ENCODE measurements at places on chromosomes 16 and 17.

GRCh38 chr16:58492066-58492465 is 7.9 kb upstream of the NDRG4 start:
- no peak for DNase-seq

DNA sequence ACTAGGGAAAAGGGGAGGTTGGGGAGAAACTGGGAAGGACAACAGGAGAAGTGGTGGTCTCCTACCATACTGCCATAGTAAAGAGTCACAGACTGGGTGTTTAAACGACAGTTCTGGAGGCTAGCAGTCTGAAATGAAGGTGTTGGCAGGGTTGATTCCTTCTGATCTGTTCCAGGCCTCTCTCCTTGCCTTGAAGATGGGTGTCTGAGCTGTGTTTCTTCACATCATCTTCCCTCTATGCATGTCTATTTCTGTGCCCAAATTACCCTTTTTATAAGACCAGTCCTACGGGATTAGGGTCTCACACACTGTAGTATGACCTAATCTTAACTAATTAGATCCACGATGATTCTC is 79.8 kb upstream of the TMEM97 start:
- DNase-seq = no peak

- no peak for DNase-seq
Observed at GRCh38 chr16:19757762-19758595, 39.9 kb downstream of the IQCK start.

- no peak for DNase-seq
Observed at GRCh38 chr17:51745993-51746392, 412.5 kb downstream of the CA10 start.

GRCh38 chr17:50539762-50540559 is 7.0 kb upstream of the SPATA20 start:
- DNase-seq = no peak

DNA sequence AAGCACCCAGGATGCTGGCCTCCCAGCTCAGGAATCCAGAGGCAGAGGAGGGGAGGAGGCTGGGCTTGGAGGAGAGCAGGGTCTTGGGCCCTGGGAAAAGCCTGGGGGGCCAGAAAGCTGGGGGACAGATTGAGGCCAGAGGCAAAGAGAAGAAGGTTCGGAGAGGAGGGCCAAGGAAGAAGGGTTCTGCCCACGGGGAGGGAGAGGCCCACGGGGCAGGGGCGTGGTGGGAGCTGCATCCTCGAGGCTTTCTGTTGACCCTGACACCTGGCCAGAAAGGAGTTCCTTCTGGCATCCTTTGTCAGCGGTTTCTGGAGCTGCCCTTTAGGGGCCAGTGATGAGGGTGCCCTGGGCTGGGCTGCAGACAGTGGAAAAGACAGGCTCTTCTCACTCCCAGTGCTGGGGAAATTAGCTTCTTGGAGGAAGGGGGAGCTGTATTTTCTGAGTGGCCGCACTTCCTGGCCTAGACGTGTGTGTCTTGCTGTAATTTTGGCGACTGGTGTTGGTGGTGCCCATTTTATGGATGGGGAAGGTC is 308.7 kb downstream of the SEC14L1 start:
- no peak for DNase-seq

- peak; percentile 87 for DNase-seq
Observed at GRCh38 chr17:47889734-47890529, 6.1 kb upstream of the SP2 start.

- DNase-seq = no peak
Observed at GRCh38 chr16:65763640-65764305, 602.7 kb upstream of the CDH5 start.

DNA sequence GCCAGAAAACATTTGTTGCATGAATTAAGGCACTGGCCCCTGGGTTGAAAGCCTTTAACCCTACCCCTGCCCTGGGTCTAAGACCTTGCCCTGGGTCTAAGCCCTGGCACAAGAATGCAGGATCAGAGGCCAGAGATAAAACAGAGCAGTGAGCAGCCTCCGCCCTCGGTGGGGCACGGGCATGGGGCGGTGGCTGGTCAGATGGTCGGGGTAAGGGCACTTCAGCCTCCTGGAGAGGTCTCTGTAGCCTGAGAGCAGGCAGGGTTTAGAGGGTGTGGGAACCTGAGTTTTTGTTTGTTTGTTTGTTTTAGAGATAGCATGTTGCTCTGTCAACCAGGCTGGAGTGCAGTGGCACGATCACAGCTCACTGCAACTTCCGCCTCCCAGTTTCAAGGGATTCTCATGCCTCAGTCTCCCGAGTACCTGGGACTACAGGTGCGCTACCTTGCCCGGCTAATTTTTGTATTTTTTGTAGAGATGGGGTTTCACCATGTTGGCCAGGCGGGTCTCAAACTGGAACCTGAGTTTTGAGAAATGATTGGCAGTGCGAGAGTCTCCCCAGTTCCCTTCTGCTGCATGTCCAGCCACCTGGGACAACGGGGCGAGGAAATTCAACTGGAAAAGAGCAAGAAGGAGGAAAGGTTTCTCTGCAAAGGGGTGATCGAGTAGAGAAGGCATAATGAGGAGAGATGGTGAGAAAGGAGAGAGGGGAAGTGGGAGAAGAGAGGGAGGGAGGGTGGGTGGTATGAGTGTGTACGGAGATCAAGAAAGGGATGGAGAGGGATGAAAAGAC is 27.7 kb downstream of the TNS4 start:
- no peak for DNase-seq

DNA sequence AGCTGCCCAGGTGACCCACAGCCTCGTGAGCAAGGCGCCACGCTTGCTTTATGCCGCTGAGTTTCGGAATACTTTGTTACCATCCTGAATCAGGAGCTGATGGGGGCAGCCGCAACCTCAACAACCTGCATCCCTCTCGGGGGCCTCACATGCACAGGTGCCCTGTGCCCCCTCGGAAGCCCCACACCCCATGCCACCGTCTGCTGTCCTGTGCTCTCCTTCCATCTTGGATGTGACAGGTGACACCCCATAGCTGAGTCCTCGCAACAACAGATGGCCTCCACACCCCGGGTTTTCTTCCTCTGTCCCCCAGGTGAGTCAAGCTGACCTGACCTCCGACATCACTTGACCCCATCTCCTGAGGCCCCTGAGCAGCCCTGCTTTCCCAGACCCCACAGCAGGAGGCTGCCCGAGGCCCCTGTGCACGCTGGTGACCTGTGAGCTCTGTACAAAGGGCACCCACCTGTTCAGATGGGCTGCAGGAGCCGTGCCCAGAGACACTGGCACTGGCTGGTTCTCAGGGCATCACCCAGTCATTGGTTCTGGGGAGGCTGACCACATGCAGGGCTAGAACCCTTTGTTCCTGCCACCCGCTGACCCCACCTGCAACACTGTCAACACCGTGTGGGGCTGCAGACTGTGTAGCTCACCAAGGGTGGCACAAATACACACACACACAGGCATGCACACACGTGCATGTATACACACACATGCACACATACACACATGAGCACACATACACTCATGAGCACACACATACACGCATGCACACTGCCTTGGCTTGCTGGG is 57.7 kb downstream of the RMI2 start:
- no peak for DNase-seq

GRCh38 chr16:76577003-76577402 is 299.8 kb downstream of the CNTNAP4 start:
- no peak for DNase-seq

DNA sequence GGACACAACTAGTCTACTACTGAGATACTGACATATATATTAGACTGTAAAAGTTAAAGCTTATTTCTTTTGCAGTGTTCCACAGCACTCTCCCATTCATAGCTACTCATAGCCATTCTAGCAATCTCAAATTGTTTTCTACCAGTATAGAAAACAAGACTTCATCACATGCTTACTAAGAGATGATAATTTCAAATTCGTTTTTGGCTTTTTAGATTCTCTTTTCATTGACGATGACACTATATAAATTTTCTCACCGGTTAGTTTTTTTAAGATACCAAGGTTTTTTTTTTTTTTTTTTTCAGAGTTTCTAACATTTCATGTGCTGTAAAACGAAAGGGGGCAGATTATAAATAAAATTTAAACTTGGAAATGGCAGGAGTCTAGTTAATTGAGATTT is 17.9 kb downstream of the IKZF3 start:
- no peak for DNase-seq

DNA sequence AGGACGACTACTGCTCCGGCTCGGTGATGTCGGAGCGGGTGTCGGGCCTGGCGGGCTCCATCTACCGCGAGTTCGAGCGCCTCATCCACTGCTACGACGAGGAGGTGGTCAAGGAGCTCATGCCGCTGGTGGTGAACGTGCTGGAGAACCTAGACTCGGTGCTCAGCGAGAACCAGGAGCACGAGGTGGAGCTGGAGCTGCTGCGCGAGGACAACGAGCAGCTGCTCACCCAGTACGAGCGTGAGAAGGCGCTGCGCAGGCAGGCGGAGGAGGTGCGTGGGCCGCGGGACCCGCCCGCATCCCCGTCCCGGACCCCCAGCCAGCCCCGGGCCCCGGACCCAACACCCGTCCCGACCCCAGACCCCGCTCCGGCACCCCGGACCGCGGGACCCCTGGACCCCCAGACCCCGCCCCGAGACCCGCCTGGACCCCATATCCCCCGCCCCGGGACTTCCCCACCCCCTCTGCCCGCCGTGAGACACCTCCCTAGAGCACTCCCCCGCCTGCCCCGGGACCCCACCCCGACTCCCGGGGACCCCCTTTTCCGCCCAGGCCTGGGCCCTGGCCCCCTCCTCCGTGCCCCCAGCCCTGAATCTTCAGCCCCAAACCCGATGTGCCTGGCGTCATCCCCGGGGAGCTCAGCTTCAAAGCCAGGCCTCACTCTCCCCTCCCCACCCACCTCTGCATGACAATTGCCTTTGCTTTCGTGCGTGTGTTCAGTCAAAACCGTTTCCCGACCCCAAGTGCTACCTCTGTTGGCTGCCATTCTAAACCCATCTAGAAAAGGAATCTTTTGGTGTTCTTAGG is 594 bp downstream of the MAPK8IP3 start:
- DNase-seq = peak; percentile 10

DNA sequence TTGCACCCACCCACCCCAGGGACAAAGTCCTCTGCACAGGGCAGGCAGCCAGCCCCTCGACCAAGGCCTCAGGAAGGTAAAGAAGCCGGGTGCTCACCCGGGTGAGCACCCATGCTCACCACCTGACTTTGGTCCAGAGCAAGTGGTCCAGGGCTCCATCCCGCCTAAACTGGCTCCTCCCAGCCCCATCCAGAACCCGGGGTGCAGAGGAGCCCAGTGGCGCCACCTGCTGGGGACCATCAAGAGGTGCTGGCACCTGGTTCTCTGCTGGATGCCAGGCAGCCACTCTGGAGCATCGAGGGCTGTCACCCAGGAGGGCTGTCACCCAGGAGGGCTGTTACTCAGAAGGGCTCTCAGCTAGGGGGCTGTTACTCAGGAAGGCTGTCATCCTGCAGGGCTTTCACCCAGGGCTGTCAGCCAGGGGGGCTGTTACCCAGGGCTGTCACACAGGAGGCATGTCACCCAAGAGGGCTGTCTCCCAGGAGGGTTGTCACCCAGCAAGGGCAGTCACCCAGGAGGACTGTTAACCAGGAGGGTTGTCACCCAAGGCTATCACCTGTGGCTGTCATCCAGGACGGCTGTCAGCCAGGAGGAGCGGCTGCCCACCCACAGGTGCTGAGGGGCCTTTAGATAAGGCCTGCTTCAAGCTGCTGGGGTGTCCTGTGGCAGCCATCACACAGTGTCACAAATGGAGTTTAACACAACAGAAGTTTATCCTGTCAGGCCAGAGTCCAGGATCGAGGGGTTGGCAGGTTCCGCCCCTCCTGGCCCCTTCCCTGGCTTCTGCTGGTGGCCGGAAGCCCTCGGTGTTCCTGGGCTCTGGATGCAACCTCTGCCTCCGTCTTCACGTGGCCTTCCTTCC is 98.5 kb downstream of the TNFRSF13B start:
- no peak for DNase-seq

- DNase-seq = no peak
Observed at GRCh38 chr16:82150549-82150948, 19.5 kb downstream of the MPHOSPH6 start.

- DNase-seq = no peak
Observed at GRCh38 chr16:4313563-4314531, 2.0 kb upstream of the GLIS2 start.

DNA sequence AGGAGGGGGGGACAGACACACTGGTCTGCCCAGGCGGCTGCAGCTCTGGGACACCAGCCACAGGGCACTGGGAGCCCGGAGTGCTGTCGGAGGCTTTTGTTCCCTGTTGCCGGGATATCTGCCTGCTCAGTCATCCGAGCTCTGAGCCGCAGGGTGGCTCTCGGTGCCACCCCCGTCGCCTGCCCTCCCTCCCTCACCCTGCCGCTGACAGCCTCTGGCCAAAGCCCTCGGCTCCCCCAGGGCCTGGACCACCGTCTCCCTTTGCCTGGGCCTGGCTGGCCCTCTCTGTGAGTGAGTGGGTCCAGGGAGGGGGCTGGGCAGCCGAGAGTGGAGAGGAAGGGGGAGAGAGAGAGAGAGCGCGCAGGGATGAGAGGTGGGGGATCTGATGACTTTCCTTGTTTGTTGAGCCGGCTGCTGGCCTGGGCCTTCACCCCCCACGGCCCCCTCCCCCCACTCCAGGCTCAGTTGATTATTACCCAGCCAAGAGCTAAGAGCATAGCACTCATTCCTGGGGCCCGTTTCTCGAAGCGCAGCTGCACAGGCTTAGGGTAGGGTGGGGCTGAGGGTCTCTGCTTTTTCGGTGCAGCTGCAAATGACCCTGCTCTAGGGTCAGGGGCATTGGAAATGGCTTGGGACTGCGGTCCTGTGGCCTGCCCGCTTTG is 2.7 kb downstream of the FOXJ1 start:
- DNase-seq = no peak

GRCh38 chr16:48129926-48130325 is 25.9 kb downstream of the ABCC12 start:
- no peak for DNase-seq

- DNase-seq = no peak
Observed at GRCh38 chr16:4647644-4647980, 23.0 kb downstream of the MGRN1 start.

- DNase-seq = no peak
Observed at GRCh38 chr16:14302399-14303181, 231.5 kb downstream of the MRTFB start.

DNA sequence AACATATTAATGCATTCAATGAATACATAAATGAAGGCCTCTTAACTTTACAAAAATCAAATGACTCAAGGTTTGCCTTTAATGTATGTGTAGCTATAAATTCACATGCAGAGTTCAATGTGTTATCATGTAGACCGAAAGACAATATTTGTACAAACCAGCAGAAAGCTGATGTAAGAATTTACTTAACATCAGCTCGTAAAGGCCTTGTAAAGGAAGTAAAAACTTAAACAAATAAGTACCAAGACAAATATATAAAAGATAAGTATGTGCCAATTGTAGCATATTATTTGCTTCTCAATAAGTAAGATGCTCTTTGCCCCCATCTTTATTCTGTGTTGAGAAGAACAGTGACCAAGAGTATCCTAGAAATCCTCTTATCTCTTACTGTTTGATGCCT is 105.7 kb downstream of the SYCE1L start:
- DNase-seq = no peak
